HepG2 (cell line): ENCODE measurements at places on chromosomes 12 and 14. TPM values are rescaled to one million over a fixed set of nuclear protein-coding genes. Genes with fewer than 3 reads are reported as not detected.
A peak's percentile ranks its signal among the peaks of the same experiment; 100 is the strongest.

DNA sequence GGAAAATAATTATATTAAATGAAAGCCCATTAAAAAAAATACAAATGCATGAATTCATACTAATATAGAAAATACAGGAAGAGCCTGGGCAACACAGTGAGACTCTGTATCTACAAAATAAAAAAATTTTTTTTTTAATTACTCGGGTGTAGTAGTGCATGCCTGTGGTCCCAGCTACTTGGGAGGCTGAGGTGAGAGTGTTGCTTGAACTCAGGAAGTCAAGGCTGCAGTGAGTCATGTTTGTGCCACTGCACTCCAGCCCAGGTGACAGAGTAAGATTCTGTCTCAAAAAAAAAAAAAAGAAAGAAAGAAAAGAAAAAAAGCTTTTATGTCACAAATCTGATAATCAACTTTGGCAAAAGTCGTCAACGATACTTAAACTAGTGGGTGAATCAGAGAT is 80.6 kb upstream of the PLEKHA5 start:
- DNase-seq = no peak

DNA sequence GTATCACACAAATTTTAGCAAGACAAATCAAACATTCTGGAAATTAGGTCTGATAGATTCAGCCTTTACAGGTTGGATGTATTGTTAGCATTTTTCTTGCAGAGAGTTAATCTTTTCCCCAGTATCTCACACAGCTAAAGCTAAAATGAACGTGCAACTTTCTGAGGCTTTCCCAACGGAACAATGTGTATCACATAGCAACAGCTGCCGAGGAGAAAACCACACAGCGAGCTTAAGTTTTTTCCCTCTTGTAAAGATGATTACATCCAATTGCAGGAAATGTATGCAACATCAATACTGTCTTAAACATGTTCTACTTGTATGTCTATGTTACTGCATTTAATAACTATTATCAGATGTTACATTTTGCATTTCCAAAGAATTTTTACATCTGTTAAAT is 182.2 kb downstream of the CCDC59 start:
- no peak for DNase-seq

- no peak for DNase-seq
These were observed 7.4 kb upstream of the OR10P1 start for GRCh38 chr12:55629058-55629841.

The MYF5 gene
- polyA plus RNA-seq = not detected in 2 replicates

GRCh38 chr12:75765170-75766059 is 254.0 kb upstream of the KRR1 start:
- no peak for DNase-seq

- DNase-seq = no peak
These were observed 106.4 kb downstream of the GPR135 start for GRCh38 chr14:59358784-59359183.

- no peak for DNase-seq
These were observed 41.4 kb downstream of the BCAT1 start for GRCh38 chr12:24907464-24907863.

DNA sequence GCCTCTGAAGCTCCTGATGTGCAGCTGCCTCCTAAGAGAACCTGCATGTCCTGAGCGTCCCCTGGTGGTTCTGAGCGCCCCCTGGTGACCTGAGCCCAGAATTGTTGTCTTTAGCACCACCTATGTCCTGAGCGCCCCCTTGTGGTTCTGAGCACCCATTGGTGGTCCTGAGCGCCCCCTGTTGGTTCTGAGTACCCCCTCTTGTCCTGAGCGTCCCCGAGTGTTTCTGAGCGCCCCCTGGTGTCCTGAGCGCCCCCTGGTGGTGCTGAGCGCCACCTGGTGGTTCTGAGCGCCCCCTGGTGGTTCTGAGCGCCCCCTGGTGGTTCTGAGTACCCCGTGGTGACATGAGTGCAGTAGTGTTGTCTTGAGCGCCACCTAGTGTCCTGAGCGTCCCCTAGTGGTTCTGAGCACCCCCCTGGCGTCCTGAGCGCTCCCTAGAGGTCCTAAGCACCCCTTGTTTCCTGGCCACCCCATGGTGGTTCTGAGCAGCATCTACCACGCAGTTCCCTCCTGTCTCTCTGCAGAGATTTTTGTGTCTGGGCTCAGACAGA is 782.5 kb downstream of the TMEM121 start:
- peak; percentile 35 for DNase-seq

DNA sequence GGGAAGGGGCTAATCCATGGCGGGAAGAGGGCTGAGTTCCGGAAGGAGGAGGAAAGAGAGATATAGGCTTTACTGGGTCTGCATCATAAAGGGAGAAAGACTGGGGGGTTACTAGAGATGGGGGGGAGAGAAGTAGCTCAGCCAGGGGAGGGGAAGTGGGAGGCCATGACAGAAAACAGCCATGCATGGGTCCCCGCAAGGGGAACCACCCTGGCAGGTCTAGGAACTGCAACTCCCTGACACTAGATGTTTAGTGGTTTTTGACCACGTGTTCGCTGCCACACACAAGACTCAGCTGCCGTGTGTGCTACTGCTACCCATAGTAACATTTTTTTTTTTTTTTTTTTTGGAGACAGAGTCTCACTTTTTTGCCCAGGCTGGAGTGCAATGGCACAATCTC is 145.0 kb downstream of the RIMBP2 start:
- DNase-seq = no peak

The AQP6 gene
- 0.32 and 0.38 TPM in 2 replicates for polyA plus RNA-seq

DNA sequence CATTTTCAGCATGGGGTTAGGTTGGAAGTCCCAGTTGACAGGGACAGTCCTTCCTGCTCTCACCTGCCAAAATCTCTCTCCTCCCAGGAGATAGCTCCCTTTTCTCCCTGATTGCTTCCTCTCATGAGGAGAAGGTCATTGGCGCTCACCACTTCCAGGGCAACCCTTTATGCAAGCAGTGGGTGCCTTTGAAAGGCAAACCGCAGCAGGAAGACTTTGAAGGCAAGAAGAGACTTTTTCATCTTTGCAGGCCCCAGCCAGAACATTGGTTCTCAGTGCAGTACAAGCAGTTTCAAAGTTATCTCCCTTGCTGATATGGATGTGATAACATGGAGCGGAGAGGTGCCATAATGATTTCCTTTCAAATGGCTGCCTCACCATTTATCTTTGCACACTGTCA is 483.0 kb downstream of the DIO2 start:
- DNase-seq = no peak

The ALDH1L2 gene
- polyA plus RNA-seq = 4.0 and 4.6 TPM in 2 replicates

The POTEG gene
- polyA plus RNA-seq = not detected in 2 replicates

The SERPINA10 gene
- polyA plus RNA-seq = 17.3 and 20.2 TPM in 2 replicates

- peak; percentile 6 for DNase-seq
These were observed 307.9 kb downstream of the CACNA1C start for GRCh38 chr12:2360630-2361170.

GRCh38 chr12:104329707-104330532 is 26.4 kb downstream of the EID3 start:
- DNase-seq = no peak

- no peak for DNase-seq
These were observed 949.2 kb downstream of the GALC start for GRCh38 chr14:87043667-87044200.

The MTERF2 gene
- 8.0 and 9.9 TPM in 2 replicates for polyA plus RNA-seq

DNA sequence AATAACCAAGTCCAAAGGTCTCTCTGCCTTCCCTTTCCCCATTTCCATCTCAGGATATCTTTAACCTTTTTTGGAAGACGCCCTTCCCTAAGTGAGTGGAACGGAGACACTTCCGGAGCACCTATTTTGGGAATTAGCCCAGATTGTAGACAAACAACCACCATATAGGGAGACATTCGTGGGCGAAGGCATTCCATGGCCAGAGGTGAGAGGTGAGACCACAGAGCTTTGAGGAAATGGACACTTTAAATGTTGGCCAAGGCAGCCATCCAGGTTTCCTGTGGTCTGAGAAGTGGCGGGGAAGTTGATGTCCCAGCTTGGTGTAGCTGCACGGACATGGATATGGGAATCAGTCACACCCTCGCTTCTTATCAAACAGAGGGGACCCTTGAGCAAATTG is 69.4 kb upstream of the BDKRB2 start:
- DNase-seq = no peak

GRCh38 chr14:88098163-88098562 is 93.2 kb downstream of the GPR65 start:
- no peak for DNase-seq

The KCNH3 gene
- polyA plus RNA-seq = 0.01 and 0.03 TPM in 2 replicates

GRCh38 chr12:39839072-39839471 is 219.5 kb upstream of the ABCD2 start:
- no peak for DNase-seq

The FERMT2 gene
- 25.1 and 36.2 TPM in 2 replicates for polyA plus RNA-seq

The FAM186B gene
- polyA plus RNA-seq = 0.05 and 0.07 TPM in 2 replicates

The ANKS1B gene
- not detected in 2 replicates for polyA plus RNA-seq

DNA sequence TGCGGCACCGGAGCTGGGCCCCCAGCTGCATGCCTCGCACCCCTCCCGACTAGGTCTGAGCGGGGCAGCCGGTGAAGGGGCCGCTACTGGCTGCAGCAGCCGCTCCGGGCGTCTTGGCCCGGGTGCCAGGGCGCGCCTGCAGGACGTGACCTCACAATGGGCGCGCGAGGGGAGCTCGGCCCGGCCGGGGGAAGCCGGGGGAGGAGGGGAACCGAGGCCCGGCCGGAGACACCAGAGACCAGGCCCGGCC is 353 bp downstream of the BAG5 start:
- DNase-seq = no peak

GRCh38 chr12:100858656-100859055 is 64.1 kb downstream of the ANO4 start:
- no peak for DNase-seq

DNA sequence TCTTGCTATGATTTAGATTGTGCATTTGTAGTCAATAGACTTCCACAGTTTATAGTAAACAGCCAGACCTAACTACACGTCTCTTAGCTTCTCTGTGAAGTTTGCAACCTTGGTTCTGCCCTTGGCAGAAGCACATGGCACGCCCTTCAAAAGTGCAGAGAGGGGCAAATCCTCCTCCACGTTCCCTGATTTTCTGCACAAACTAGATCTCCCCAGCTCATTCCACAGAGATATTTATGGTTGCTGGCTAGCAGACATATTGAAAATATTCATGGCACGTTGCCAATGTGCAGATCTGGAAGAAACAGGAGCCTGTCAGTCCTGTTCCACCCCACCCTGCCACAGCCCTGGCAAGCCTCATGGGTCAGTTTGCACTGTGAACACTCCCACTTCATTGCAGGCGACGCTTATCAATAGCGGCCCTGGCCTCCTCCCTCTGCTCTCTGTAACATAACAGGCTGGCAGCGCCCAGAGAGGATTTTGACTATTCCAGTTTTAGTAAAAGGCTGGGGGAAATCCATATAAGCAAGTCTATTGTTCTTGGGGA is 6.5 kb upstream of the LGALS3 start:
- DNase-seq = peak; percentile 34

The EEA1 gene
- polyA plus RNA-seq = 2.6 and 5.0 TPM in 2 replicates

The TUBA1C gene
- polyA plus RNA-seq = 924 and 1,075 TPM in 2 replicates

The MARS1 gene
- polyA plus RNA-seq = 115 and 167 TPM in 2 replicates

The DPY19L2 gene
- polyA plus RNA-seq = not detected in 2 replicates

DNA sequence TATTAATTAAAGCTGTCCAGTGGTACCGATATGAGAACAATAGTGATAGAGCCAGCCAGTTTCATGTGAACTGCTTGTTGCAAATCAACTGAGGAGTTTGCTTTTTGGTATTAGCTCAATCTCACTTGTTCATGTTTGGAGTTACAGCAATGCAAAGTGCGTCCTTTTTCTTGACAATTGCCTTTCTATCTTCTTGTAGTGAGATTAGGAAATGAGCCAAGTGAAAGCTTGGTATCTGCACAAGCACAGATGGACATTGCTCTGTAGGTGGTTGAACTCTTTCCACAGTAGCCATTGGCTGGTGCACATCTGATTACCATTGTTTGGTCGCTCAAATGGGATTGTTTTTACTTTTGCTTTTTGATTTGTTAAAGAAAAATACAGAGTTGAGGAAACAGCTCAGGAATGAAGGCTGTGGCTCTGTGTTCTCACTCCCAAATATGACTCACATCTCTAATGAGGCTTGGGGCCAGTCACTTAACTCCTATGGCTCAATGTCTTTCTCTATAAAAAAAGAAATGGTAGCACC is 241.4 kb downstream of the BMP4 start:
- peak; percentile 77 for DNase-seq

GRCh38 chr14:96737881-96738280 is 59.3 kb upstream of the VRK1 start:
- DNase-seq = no peak

DNA sequence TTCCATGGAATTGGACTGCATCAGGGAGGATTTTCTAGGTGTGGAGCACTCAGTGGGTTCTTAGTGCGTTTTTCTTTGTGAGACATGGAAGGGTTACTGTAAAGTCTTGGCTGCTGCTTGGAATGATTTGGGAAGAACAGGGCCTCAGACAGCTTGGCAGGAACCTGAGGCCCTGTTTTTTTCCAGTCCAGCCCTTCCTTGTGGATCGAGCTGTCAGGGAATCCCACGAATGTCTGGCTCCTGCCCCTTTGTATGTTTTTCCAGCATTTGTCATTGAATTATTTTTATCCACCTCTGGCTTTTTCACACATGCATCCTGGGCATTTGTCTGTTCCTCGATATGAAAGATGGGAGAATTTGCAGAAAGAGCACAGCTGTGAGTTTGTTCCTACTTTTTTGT is 158.5 kb downstream of the TGFB3 start:
- DNase-seq = no peak

GRCh38 chr12:123905319-123905925 is 67.2 kb downstream of the CCDC92 start:
- DNase-seq = peak; percentile 59

- DNase-seq = no peak
These were observed 44.2 kb downstream of the LGMN start for GRCh38 chr14:92704036-92704804.

DNA sequence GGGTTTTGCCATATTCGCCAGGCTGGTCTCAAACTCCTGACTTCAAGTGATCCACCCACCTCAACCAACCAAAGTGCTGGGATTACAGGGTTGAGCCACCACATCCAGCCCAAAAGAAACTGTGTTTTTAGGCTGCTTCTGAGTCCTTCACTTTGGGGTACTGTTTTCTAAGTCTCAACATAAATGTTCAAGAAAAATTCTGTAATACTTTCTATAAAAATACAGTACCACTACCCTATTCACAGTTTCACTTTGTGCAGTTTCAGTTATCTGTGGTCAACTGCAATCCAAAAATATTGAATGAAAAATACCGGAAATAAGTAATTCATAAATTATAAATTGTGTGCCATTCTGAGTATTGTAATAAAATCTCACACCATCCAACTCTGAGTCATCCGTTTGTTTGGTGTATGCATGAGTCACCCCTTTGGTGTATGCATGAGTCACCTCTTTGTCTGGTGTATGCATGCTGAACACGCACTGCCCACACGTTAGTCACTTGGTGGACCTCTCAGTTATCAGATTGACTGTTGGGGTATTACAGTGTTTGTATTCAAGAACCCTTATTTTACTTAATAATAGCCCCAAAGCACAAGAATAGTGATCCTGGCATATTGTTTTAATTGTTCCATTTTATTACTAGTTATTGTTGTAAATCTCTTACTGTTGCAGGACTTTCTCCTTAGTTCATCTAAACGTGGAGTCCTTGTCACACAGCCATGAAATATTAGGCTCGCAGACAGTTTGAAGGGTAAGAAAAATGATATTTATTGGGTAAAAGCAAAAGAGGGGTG is 190.2 kb downstream of the FSCB start:
- DNase-seq = peak; percentile 58
